ENCODE measurements at places on chromosomes 12 and 14.
A peak's percentile ranks its signal among the peaks of the same experiment; 100 is the strongest.

DNA sequence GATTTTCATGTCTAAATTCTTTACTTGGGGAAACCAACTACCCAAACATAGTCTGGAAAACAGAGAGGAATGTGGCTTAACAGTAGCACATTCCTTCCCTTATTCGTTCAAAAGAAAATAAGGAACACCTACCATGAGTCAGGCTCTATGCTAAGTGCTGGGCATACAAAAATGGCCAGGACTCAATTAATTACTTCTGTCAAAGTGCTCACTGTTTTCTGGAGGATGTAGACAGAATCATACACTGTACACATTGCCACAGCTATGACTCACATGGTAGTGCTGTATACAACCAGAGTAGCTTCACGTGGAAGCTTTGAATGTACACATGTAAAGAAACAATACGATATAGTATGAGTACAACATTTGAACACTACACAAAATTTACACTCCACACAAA, 50.1 kb downstream of the SLC25A21 start:
- DNase-seq, result no peak

GRCh38 chr14:35865611-35866324, 39.6 kb downstream of the BRMS1L start:
- no peak for DNase-seq

- DNase-seq, result no peak
Measured at GRCh38 chr14:75487155-75487671, 35.1 kb upstream of the BATF start.

DNA sequence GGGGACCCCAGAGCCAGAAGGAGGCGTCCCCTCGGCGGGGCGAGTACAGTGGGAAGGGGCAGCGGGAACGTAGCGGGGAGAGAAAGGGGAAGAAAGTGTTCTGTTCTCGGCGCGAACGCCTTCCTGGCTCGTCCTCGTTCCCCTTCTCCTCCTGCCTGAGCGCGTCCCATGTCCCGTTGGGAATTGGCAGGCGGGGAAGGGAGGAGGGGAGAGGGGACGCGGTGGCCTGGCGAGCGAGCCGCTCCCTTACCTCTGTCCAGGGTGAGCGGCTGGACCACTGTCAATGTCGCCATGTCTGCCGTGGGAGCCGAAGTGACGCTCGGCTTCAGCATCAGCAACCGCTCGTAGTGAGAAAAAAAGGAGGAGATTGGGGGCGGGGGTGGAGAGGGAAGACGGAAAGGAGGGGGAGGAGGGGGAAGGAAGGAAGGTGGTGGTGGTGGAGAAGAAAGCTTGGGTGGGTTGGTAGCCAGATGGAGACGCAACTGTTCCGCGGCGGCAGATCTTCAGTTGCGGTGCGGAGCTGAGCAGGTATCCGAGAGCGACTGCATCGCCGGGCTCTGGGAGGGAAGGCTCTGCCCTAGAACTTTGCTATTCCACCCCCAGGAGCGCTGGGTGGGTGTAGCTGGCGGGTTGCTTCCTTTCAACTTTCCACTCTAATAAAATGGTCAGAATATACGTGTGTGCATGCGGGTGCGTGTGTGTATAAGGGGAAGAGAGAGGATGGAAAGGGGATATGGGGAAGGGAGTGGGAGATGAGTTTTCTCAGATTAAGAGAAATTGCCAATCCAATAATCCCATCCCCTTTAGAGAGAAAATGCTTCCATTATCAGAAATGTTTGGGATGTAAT, at the start of gene LIN7A:
Gene LIN7A (minus strand): TSS at position 544 of the 848 bp plus-strand sequence. CDS start 212 bp downstream, at position 332.
- peak; percentile 23 for DNase-seq

- no peak for DNase-seq
Measured at GRCh38 chr12:110289044-110289710, 8.1 kb downstream of the ATP2A2 start.
